Small intestine (tissue), 16 donors: ENCODE measurements at places on chromosomes 16 and 17.

DNA sequence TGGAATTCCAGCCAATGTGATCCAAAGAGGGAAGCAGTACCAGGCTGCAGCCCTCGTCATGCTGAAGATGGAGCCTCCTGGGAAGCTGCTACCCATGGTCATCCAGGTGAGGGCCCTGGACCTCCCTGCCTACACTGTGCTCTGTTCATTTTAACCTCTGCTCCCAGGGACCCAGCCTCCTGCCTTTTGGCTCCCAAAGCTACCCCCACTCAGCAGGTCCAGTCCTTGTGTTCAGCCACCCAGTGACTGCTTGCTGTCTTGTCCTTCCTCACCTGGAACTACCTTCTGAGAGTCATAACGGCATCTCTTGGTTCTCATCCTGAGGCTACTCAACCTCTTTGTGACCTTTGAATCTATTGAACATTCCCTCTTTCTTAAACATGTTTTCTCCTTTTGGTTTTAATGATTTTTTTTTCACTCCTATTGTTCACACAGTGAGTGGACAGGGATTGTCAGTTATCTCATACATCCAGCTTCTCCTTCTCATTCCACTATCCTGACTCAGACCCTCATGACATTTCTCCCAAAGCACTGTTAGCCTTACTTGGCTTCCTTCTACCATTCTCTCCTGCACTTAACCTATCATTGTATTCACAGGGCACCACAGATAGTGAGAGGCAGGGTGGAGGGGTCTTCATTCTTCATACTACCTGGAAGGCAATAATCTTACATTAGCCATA, 53.3 kb downstream of the GOSR1 start:
- no peak for DNase-seq

DNA sequence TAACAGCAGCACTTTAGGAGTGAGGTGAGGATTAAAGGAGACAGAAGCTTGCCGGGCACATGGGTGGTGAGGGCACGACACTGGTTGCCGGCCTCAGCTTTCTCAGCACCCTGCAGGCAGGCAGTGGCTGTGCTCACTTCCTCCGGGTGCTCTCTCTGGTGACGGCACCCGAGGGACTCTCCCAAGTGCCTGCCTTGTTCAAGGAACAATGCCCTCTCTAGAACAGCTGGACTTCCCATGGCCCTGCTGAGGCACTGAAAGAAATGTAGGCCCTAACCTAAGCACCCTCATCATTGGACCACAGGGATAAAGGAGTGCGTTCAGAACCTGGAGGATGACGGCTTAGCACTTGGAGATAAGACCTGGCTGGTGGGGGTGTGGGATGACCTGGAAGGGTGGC, 72.7 kb downstream of the N4BP1 start:
- no peak for DNase-seq

DNA sequence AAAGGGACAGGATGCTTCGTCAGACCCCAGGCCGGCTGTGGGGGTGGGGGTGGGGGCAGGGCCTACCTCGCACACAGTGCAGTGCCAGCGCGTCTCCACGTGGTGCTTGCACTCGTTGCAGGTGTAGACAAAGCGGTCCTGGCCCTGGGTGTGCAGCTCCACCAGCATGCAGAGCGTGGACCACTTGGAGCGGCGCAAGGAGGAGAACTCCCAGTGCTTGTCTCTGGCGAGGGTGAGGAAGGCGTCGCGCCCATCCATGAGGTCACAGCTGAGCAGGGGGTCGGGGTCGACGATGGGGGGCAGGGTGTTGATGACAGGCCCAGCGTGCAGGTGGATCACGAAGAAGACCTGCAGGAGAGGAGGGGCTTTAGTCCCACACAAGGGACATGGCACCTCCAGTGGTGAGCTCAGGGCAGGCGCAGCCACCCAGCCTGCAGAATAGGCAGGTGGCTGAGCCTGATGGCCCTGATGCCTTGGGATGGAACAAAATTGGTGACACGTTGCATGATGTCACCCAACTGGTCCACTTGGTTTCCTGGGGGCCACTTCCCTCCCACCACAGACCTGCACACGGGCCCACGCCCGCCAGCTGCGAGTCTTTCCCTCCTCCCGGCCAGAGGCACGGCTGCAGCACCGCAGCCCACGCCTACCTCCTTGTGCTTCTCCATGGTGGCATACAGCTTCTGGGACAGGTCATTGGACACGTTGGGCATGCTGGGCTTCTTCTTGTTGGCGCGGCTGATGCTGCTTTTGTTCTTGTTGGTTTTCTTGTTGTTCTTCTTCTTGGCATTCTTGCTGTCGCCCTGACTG, 14.0 kb upstream of the TRAP1 start:
- no peak for DNase-seq

GRCh38 chr17:38464723-38465390, 36.6 kb downstream of the ARHGAP23 start:
- peak; percentile 75 for DNase-seq

DNA sequence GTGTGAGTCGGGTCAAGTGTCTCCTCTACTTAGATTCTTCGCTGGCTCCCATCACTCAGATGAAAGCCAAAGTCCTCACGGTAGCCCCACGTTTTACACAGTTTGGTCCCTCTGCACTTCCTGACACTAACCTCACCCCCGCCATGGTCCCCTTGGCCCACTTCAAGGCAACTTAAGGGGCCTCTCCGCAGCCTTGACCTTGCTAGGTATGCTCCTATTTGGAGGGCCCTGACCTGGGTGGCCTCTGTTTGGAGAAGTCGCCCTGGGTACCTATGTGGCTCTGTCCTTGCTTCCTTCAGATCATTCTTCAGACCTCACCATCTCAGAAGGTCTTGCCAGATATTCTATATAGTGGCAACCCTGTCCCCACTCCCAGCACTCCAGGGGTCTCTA, 110.2 kb downstream of the SOCS1 start:
- no peak for DNase-seq

- DNase-seq: no peak
Observed at GRCh38 chr17:73274490-73274889, 12.8 kb upstream of the CPSF4L start.
